ENCODE measurements at places on chromosomes 11 and 22. TPM values are rescaled to one million over a fixed set of nuclear protein-coding genes. Genes with fewer than 3 reads are reported as not detected.
A peak's percentile ranks its signal among the peaks of the same experiment; 100 is the strongest.

DNA sequence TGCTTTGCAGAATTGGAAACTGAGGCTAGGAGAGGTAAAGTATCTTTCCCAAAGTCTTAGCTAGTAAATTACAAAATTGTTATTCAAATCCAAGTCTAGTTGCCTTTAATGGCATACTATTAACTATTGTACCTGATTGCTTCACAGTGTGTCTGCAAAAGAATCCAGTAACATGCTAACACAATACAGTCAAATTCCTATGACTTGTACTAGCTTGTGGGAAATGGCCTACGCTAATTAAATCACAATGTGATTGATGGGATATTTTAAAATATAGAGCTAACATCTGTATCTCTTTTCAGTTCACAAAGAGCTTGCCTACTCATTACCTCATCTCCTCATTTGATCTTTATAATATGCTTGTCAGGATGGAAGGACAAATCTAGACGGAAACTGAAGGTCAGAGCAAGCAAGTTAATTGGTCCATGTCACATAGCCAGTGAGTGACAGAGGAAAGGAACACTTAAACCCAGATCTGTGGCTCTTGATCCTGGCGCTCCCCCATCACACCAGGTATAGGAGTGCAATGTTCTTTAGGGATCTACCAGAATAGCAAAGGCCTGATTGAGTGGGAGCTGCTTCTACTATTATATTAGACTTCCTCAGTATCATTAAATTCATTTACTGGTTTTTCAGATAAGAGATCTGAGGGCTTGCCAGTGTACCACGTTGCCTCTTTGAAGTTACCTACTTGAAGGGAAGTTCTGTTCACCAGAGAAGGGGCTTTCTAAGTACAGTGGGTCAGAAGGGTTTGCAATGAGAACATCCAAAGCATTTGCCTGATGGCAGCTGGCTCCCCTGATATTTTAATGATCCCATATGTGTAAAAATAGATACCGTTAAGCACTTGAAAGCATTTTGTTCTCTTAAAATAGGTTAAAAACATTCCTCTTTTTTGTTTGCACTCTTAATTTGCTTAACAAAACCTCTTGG lies 213.6 kb upstream of the SESN3 start:
- DNase-seq: no peak

- DNase-seq: peak; percentile 75
Measured at GRCh38 chr22:23289851-23290724, 109.8 kb downstream of the BCR start.

GRCh38 chr11:91173701-91174100 lies 950.9 kb upstream of the CHORDC1 start:
- no peak for DNase-seq

GRCh38 chr11:66663741-66664296 lies 13.9 kb downstream of the RBM4B start:
- DNase-seq: no peak

- DNase-seq: no peak
Measured at GRCh38 chr11:14813516-14813915, 78.5 kb downstream of the CYP2R1 start.

GRCh38 chr11:65135633-65136145 lies 1.4 kb upstream of the SYVN1 start:
- peak; percentile 52 for DNase-seq

- peak; percentile 62 for DNase-seq
Measured at GRCh38 chr11:289398-289711, 429 bp downstream of the PGGHG start.

- no peak for DNase-seq
Measured at GRCh38 chr11:720642-721246, 14.7 kb downstream of the EPS8L2 start.

DNA sequence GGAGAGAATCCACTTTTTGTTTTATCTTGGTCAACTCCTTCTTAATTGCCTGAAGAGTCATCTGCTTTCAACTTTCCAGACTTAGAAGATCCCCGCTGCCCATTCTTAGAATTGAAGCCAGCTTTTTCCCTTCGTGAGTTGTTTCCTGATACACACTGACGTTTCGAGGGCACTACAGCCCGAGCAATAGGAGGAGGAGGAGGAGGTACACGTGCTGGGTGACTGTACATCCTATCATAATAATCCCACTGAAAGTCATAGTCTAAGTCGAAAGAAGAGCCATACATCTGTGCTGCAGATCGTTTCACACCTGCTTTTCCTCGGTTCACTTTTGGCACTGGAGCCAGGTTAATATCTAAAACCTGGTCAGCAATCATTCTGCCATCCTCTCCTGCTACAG lies 606.1 kb downstream of the DLG2 start:
- no peak for DNase-seq

- DNase-seq: no peak
Measured at GRCh38 chr11:78905756-78906155, 331.1 kb upstream of the NARS2 start.

DNA sequence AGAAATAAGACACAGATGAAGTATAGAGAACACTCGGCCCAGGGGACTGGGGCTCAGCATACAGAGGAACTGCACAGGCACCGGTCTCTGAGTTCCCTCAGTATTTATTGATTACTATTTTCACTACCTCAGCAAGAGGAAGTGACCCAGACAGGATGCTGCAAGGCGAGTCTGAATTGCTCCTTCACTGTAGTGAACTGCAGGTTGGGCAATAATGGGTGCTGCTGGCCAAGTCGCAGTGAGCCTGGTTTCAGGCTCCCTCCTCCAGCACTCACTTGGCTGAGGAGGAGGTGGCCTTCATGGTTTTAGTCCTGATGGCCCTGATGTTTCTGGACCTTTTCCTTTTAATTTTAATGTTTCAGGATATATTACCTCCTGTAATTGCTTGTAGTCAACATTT lies 10.4 kb downstream of the OR52K2 start:
- DNase-seq: no peak

DNA sequence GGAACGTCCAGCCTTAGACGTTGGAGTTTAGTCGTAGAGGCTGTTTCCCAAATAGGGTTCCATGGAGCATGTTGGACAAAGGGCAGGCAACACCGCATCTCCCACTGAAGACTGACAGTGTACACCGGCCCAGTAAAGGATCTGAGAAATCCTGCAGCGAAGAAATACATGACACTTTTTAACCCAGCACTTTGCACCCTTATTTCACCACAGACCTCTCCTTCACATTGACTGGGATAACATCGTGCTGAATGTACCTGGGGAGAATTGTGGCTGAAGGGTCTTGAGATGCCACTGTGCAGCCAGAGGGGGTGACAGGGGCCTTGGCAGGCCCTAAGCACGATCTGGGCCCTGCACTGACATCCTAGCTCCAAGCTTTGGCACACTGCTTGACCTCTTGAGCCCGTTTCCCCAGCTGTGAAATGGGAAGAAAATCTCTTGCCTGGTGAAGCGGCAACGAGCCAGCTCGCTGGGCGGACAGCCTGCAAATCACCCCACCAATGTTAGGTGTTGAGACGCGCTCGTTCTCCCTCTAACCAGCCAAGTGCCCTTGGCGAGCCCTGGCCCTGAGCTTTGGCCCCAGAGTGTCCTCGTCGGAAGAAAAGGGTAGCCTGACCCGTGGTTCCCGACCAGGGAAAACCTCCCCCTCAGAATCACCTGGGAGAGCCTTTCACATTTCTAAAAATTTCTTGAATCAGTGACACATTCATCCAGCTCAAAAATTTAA lies 13.4 kb downstream of the CD5 start:
- no peak for DNase-seq

- DNase-seq: no peak
Measured at GRCh38 chr11:83007477-83007876, 64.2 kb downstream of the RAB30 start.

GRCh38 chr22:49789289-49790141 lies 38.2 kb downstream of the BRD1 start:
- DNase-seq: no peak

GRCh38 chr22:25722626-25723025 lies 19.4 kb upstream of the MYO18B start:
- no peak for DNase-seq

- peak; percentile 87 for DNase-seq
Measured at GRCh38 chr11:63767565-63768236, 874 bp downstream of the ZFTA start.

- DNase-seq: no peak
Measured at GRCh38 chr22:27748751-27749191, 52.8 kb downstream of the MN1 start.

GRCh38 chr22:46077669-46078099 lies 72.6 kb upstream of the PPARA start:
- peak; percentile 62 for DNase-seq

- no peak for DNase-seq
Measured at GRCh38 chr22:20922141-20922751, 5.0 kb downstream of the CRKL start.

DNA sequence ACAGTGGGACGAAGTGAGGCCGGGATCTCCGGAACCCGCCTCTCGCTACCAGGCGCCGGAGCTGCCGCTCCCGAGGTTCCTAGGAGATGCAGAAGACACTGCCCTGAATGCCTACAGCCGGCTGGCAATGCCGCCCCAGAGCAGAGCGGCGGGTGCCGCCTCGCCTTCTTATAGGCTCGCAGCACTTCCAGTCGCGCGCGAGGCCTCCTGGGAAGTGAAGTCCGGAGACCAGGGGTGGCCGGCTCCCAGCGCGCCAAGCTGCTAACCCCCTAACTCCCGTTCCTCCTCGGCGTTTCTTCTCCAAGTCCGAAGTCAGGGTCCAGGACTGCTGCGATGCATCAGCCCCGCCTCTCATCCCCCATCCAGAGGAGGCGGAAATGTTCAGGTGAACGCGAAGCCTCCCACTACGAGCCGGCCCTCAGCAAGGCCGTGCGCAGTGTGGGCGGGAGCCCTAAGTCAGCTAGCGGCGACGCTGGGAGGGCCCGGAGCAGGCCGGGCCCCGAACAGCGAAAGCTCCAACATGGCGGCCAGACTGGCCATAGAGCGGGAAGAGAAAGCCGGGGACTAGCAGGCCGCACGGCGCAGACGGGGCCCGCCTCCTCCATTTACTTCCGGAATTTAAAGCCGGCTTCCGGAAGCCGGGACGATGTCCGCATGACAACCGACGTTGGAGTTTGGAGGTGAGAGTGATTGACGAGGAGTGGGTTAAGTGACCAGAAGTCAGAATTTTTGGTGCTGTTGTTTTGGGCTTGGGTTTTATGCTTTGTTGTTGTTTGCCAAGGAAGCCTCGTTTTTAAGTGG lies at the start of the genes CYB561A3 and TMEM138:
TSS of gene CYB561A3 (minus strand) at position 142 of the 801 bp plus-strand sequence. CDS start 5,169 bp downstream, outside the sequence.
TSS of gene TMEM138 (plus strand) at position 634 of the 801 bp plus-strand sequence. CDS start 2,017 bp downstream, outside the sequence.
- DNase-seq: peak; percentile 77

DNA sequence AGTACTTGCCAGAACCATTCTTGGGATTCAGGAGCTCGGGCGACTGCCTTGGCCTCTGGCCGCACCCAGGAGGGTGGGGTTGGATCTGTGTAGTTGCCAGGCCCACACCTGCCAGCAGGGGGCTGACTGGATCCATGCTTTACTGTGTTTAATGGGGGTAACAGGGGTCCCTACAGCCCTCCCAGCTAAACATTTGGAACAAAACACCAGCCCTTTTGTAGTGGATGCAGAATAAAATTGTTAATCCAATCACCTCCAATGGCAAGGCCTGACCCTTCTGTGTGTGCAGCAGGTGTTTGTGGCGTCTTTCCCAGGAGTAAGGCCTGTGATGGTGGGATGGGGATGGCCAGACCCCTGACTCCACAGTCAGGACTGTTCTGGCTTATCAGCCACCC lies 22.5 kb downstream of the SUN2 start:
- no peak for DNase-seq

C22orf15 gene
- total RNA-seq: not detected

SAA4 gene
- not detected for total RNA-seq

MPZL2 gene
- 53.0 TPM for total RNA-seq

UVRAG gene
- 45.2 TPM for total RNA-seq

LUZP2 gene
- 0.11 TPM for total RNA-seq

SLC29A2 gene
- total RNA-seq: not detected

F2 gene
- 2.6 TPM for total RNA-seq

SPON1 gene
- 37.8 TPM for total RNA-seq

SCGB1C1 gene
- total RNA-seq: not detected

TSGA10IP gene
- total RNA-seq: not detected

RIMBP3C gene
- not detected for total RNA-seq

CECR2 gene
- total RNA-seq: 1.4 TPM

SLC1A2 gene
- total RNA-seq: 0.32 TPM

ASPHD2 gene
- total RNA-seq: 0.32 TPM

FOLR2 gene
- 34.5 TPM for total RNA-seq

DRICH1 gene
- total RNA-seq: not detected

BEST1 gene
- 30.9 TPM for total RNA-seq

JHY gene
- 1.3 TPM for total RNA-seq

GTSE1 gene
- not detected for total RNA-seq

TEX12 gene
- not detected for total RNA-seq

RRP8 gene
- 9.2 TPM for total RNA-seq

MS4A6A gene
- 35.0 TPM for total RNA-seq

PTPN5 gene
- total RNA-seq: 6.7 TPM

C1QTNF4 gene
- not detected for total RNA-seq

SLC22A6 gene
- not detected for total RNA-seq
